ENCODE measurements at places on chromosomes 5 and 9.

GRCh38 chr5:17412760-17413671 is 85.0 kb upstream of the TAF11L2 start:
- no peak for DNase-seq

DNA sequence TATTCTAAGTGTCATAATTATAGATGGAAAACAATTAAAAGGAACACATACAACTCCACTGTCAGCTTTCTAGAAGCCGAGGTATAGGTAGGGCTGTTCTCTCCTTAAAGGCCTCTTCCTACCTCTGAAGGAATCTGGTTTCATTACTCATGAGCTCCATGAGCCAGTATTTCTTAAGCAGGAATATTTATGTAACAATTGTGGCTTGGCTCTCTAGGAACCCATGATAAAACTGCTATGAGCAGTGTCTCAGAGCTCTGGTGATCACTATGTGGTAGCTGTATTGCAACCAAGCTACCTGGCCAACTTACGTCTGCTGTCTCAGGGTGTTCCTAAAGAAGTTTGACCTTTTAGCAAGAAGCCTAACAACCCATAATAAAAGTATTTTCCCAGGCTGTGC is 157.7 kb downstream of the CEP120 start:
- DNase-seq: no peak

GRCh38 chr5:52262844-52263243 is 524.9 kb upstream of the ITGA1 start:
- DNase-seq: no peak

GRCh38 chr5:33711094-33711679 is 180.6 kb downstream of the ADAMTS12 start:
- no peak for DNase-seq

DNA sequence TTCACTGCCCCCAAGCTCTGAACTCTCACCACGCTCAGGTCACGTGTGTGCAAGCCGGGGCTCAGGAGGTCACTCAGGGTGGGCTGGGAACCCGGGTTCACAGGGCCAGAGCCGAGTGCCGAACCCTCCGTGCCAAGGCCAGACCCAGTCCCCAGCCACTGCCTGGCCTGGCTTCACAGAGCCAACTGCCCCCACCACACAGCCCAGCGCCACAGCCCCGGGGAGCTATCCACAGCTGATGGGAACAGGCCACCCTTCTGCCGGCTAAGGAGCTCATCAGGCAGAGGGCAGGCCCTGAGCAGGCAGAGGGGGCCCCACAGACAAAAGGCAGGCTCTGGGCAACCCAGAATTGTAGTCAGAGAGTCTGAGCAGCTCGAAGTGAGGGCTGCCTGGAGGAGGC is 117.0 kb downstream of the VAV2 start:
- DNase-seq: no peak

DNA sequence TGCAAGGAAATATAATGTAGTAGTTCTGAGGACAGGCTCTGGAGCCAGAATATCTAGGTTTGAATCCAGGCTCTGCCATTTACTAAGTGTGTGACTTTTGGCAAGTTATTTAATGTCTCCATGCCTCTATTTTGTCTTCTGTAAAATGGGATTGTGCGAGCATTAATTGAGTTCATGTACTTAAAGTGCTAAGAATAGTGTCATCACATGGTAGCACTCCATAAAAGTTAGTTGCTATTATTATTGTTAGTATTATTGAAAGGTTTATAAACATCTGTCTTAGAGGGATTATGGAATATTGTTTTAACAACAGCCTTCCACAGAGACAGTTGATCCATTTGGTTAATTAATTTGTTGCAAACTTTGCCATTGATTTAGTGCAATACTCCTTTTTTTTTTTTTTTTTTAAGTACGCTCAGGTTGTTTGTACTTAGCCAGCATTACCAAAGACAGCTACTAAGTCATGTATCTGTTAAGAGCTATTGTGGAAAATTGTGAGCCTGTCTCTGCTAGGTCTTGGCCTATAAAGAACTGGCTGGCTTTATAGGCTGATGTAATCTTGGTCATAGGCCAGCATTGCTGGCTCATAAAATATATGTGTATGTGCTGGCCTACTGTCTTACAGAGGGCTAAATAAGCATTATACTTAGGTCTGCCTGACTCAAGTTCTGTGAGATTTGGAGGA is 174.7 kb downstream of the WDR70 start:
- no peak for DNase-seq

DNA sequence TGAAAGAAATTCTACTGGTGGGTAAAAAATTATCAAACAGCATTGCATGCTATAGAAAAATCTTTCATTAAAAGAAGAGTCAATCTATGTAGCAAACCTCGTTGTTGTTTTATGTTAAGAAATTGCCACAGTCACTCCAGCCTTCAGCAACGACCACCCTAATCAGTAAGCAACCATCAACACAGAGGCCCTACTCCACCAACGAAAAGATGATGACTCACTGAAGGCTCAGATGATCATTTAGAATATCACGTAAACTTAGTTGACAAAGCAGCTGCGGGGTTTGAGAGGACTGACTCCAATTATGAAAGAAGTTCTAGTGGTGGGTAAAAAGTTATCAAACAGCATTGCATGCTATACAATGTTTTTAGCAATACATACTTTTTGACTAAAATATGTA is 242.6 kb downstream of the DRD1 start:
- DNase-seq: no peak

GRCh38 chr9:138083873-138084272 is 206.3 kb downstream of the CACNA1B start:
- DNase-seq: no peak

- no peak for DNase-seq
Measured at GRCh38 chr9:80177949-80178480, 606.2 kb downstream of the TLE4 start.

DNA sequence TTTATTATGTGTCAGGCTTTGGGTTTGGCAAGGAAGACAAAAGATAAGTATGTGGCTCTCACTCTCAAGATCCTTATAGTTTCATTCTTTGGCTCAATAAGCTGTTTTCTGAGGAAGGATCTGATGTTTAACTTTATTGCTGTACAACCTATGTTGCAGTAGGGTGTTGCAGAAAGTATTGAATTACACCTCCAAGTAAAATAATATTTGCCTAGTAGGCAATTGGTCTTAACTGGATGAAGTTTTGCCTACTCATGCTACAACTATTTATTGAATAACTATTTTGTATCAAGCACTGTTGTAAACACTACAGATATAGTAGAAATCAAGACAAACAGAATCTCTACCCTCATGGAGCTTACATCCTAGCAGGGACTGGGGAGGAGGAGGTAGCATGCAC is 169.7 kb downstream of the TAF11L14 start:
- no peak for DNase-seq

DNA sequence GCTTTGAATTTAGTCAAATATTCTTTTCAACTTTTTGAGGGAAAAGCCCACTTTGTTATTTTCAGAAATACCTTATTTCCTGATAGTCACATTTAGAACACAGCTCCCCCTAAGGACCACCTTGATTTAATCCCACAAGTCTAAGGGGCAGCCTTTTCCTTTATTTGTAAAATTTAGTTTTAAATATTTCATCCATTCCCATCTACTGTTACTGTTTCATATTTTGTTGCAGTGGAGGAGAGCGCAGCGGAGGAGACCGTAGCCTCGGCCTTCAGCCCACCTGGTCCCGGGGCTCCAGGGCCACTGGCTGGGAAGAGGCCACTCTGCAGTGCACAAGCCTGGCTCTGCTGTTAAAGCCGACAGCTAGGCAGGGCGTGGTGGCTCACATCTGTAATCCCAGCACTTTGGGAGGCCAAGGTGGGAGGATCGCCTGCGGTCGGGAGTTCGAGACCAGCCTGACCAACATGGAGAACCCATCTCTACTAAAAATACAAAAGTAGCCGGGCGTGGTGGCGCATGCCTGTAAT is 19.6 kb downstream of the LPCAT1 start:
- DNase-seq: no peak

DNA sequence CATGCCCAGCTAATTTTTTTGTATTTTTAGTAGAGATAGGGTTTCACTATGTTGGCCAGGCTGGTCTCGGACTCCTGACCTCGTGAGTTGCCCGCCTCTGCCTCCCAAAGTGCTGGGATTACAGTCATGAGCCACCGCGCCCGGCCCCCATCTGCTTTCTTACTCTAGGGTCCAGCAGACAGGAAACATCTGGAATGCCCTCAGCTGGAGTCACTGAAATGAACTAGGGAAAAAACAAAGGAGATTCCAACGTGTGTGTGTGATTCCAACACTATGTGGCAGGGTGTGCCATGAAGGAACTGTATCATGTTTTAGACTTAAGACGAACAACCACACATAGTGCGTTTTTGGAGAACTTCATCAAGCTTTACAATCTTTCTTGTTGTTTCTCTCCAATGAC is 540.1 kb upstream of the DAP start:
- DNase-seq: no peak

DNA sequence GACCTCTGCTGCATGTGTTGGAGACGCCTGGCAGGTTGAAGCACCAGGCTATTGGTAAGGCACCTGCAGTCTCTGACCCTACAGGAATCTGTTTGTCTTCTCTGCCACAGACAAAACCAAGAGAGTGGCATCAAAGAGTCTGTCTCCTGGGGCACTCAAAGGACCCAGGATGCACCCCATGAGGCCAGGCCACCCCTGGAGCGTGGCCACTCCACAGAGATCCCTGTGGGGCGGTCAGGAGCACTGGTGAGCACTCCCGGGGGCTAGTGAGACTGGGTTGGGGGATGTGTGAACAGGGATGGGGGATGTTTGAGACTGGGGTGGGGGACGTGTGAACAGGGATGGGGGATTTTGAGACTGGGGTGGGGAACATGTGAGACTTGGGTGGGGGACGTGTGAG is 240.3 kb downstream of the CACNA1B start:
- no peak for DNase-seq

DNA sequence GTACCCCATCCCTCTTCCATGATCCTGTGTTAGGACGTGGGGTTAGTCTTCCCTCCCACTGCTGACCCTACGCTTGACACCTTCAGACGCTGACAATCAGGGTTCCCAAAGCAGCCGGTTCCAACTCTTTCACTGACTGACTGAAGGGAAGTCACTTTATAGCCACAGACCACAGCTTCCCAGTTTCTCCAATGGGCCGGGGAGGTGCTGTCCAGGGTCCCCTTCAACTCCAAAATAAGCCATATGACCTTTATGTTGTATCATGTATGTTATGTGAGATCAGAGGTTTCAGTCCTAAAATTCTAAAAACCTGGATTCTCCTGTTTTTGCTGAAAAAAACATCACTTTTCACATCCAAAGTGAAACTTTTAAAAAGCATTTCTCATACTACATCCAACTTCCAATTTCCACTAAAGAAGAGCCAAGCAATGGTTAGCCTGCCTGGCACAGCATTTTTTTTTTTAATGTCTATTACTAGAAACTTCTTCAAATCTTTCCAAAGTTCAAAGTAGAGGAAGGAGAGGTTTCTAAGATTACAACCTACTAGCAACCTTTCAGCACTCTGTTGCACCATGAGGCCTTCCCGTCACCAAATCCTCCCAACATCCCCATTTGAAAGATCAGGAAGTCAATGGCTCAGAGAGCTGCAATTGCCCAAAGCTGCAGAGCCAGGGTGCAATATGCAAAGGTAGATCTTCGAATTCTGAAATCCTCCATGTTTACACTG is 5.2 kb downstream of the EPB41L4B start:
- DNase-seq: no peak

- DNase-seq: no peak
Measured at GRCh38 chr5:110225949-110226348, 500.5 kb downstream of the TMEM232 start.

DNA sequence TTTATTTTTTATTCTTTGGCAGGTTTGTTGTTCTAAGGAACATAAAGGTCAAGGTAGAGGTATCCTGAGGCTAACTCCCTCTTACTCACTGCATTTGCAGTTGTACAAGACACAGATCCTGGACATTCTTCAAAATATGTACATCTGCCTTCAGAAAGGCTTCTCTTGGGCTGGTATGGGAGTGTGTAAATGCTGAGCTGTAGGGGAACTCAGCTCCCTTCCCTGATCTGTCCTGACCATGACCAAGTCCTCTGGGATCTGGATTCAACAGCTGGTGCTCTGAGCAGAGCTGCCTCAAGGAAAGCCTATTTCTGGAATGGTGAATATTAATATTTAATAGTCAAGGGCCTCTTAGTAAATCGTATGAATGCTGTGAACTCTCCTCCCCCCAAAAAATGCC is 117.4 kb downstream of the PRKACG start:
- DNase-seq: no peak

- DNase-seq: no peak
Measured at GRCh38 chr5:77294185-77294584, 83.7 kb downstream of the PDE8B start.

DNA sequence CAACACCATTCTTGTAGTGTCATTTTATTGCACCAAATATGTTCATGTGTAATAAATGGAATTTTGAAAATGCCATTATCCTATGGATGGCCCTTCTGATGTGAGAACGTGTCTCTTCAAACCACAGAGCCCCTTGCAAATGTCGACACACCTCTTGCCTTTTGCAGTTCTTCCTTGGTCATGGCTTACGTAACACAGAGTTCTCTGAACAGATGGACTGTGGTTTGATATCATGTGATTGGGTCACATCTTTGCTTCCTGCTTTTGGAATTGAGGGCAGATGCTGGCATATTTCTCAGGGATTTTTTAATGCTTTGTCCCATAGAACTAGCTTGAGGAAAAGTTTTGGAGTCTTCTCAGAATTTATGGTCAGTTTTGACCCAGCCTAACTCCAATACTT is 4.6 kb downstream of the TGFBR1 start:
- DNase-seq: no peak

GRCh38 chr9:130451509-130452388 is 7.0 kb downstream of the ASS1 start:
- DNase-seq: peak; percentile 58

DNA sequence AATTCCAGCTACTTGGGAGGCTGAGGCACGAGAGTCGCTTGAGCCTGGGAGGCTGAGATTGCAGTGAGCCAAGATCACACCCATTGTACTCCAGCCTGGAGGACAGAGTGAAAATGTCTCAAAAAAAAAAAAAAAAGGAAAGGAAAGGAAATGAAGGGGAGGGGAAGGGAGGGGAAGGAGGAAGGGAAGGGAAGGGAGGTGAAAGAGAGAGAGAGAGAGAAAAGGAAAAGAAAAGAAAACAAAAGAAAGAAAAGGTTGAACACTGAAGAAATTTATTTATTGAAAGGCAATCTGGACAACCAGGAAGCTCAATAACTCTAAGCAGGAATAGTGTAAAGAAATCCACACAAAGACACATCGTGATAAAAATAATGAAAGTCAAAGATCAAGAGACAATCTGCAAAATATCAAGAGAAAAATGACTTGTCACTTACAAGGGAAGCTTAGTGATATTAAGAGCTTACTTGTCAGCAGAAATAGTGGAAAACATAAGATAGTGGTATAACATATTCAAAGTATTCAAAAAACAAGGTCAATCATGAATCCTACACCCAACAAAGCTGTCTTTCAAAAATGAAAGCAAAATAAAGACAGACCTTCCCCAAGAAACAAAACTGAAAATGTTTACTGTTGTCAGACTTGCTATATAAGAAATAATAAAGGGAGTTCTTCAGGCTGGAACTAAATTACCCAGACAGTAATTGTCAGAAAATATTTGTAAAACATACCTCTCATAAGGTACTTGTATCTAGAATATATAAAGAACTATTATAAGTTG is 10.9 kb upstream of the RIMOC1 start:
- no peak for DNase-seq

- no peak for DNase-seq
Measured at GRCh38 chr9:21974722-21975409, 19.3 kb downstream of the CDKN2A start.
